Central memory CD4-positive, alpha-beta T cell (primary cell): ENCODE measurements at places on chromosomes 2 and 18.

GRCh38 chr2:38407111-38407682 lies 30.1 kb upstream of the ATL2 start:
- DNase-seq: no peak

DNA sequence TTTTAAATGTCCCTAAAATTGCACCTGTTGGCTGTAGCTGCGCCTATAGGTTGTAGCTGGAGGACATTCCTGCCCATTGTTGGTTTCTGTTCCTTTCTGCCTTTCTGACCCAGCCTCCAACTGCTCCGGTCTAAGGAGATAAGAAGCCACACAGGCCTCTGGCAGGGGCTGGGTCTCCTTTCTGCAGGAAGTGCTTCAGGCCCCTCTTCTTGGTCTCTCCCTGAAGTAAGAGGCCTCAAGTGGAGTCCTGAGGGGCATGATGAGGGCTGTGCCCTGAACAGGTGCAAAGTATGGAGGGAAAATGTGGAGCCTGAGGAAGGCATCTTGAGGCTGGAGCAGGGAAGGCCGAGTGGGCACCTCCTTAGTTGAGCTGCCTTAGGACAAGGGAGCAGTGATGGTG lies 10.4 kb upstream of the SFTPB start:
- no peak for DNase-seq

GRCh38 chr2:216057688-216058193 lies 23.9 kb downstream of the PECR start:
- DNase-seq: peak; percentile 69

DNA sequence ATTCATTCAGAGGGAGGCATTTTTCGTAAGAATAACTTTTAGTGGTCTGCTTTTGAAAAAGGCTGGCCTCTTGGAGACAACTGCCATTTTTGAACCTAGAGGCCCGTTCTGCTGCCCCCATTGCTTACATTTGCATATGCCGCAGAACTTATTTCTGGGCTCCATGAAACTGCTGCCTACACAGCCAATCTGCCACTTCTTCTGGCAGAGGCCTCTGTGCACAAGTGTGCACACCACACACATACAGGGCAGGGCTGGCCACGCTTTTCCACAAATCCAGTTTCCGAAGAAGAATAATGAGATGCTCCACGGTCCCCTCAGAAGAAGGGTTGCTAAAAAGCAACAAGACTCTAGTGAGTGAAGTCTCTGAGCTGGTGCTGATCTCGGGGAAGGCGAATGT lies 56.2 kb downstream of the TMEM200C start:
- no peak for DNase-seq

DNA sequence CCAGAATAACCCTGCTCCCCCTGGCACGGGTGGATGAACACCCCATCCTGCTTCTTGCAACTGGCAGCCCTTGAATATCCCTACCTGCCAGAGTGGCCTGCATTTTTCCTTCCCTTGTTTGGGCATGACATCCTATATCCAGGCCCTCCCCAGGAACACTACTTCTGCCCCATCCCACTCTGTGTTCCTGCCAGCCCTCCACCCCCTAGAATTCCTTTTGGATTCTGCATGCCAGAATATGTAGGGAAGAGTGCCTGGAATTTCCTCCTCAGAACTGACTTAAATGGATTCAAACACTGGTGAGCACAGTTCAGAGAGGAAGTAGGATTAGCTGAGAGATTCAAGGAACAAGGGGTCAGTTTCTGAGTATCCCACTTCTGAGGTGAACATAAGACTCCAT lies 123.5 kb upstream of the PELI1 start:
- no peak for DNase-seq

- no peak for DNase-seq
These were observed 6.2 kb downstream of the SEPTIN2 start for GRCh38 chr2:241321886-241322285.

GRCh38 chr2:29753671-29754444 lies 167.5 kb downstream of the ALK start:
- no peak for DNase-seq

DNA sequence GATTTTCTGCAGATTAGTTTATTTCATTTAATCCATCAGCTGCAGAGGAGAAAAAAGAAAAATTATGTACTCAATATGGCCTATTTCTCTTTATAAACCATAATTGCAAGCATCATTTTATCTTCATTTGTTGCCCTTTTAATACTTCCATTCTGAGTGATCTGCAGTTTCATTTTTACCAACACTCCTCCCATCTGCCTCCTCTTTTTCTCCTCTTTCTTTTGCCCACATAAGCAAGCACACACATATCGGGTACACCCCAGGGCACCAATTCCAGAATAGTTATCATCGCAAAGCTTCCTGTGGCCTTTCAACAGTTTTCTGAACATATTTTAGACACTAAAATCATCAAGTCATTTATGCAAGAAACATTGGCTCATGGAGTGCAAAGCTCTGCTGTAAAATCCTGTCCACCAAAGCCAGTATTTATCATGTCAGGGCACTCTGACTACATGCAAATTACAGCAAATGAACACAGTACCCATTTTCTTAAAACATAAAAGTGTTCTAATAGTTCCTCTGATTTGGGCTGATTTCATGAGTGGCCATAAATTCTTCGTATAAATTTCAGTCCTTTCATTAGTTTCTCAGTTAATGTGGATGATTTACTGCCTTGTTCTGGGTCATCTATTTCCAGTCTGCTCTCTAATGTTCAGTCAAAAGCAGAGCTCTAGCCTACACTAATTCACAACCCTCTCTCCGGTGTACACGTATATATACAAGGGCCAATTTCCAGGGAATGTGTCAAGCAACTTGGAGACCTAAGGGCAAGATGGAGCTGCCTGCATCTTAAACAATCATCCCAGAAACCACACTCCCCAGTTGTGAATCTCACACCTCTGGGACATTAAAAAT lies 281.3 kb downstream of the STK39 start:
- no peak for DNase-seq

DNA sequence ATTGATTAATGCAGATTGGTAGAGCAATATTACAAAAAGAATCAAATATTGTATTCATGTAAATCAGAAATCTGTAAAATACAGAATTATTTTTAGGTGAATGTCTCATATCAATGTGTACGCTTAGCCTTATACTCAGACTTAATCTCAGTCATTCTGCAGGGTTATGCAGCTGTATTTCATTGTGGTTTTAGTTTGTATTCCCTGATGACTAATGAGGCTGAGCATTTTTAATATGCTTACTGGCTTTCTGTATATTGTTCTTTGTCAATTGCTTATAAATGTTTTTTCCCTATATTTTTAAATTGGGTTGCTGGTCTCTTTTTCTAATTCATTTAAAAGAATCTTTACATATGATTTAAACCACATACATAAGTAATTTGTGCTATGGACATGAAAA lies 50.1 kb downstream of the CDH19 start:
- DNase-seq: no peak

DNA sequence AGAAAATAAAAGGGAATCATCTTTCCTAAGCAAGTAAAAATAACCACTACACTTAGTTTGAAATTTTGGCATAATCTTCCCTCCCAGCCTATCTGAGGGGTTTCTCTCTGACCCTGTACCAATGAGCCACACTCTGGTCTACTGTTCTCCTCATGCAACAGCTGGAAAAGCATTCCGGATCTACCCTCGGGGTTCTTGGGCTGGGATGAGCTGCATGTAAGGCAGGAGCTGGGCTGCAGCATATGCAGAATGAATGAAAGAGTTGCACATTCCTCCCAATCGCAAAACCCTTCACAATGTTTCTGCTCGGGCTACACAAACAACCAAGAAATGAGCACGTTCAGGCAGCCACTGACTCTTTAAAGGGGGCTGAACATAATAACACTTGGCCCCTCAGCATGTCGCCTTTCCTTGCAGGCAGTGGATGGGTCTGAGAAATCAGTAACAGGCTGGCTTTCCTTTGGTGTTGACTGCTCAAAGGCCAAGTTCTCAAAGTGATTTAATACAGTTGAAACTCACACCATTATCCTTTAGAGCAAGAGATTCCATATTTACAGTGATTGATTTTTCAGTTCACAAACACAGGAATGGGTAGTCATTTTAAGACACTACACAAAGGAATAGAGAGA lies 180.4 kb upstream of the ZFP36L2 start:
- DNase-seq: no peak

DNA sequence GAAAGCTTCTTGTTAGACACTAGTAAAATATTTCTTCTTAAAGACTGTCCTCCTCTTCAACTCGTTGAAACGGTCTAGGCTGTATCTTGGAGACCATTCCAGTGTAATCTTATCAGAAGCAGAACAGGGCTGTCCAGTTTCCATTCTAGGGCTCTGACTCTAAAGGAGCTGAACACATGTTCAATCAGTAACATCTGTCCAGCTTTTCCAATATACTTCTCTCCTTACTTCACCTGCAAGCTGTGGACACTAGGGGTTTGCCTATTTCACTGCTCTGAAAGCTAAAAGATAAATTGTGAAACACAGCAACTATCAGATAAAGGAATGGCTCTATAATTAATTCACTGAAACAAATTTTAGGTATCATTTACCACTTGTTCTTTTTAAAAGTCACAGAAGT lies 73.8 kb downstream of the ZNF385B start:
- DNase-seq: no peak

GRCh38 chr2:6877402-6878304 lies at the start of gene RSAD2:
RSAD2 (plus strand) TSS chr2:6877777; CDS start chr2:6877801, 24 bp downstream.
- DNase-seq: peak; percentile 57

DNA sequence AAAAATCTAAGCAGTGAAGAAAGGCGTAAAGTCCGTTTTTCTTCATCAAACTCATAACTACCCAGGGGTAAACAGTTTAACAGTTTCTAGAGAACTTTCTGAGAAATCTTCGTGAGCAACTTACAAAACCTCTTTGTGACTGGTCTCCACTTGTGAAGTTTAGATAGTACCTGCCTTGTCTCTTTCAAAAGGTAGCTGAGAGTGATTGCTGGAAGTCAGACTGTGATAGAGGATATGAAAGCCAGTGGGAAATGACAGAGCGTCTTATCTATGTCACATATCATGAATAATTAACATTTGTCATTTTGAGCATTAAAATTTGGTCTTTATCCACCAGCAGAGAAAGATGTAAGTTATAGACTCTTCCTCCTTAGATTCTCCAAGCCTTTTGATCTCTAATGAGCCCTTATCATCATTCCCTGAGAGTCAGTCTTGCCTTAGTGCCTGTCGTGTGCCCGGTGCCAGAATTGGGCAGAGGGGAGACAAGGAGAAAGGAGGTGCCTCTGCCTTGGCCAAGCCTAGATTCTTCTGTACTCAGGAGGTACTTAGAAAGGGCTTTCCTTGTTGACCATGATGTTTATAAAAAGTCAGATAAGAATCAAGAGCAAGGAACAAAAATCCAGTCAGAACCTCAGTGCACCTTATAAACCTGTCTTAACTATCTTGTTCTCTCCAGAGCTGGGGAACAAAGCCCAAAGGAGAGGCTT lies 205.1 kb upstream of the EPAS1 start:
- no peak for DNase-seq

DNA sequence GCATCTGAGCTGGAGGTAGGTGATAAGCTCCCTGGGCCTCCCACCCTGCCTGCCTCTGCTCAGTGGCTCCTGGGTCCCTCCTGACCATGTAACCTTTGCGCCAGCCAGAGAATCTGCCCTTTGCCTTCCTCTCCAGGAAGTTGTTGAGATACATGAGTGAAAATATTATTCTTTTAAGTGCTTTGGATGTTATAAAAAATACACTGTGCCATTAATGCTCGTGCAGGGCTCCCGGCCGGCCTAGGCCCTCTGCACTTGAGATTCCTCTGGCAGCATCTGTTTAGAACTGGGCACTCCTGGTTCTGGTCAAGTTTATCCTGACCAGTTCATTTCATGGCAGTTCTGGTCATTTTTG lies 18.8 kb downstream of the AGAP1 start:
- DNase-seq: no peak

DNA sequence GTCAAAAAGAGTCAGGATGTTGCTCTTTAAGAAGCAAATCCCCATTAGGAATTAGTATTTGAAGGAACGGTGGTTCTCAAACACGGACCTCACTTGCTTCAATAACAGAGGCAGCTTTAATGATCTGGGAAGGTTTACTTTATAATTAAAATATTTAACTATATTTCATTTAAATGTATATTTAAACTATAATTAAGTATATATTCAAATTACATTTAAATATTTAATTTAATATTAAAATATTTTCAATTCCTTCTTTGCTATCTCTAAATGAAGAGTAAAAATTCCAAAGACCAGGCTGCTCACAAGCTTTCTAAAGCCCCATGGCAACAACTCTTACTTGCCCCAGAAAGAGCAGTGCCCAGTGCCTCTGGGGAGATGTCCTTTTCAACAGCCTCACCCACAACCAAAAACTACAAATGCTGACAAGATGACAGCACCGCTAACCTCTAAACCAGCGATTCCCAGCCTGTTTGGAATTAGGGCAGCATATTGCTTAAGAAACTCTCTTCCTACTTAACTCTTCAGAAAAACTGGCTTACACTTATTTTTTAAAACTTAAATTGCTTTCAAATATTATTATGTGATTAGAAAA lies 62.9 kb upstream of the POU3F3 start:
- DNase-seq: no peak

- no peak for DNase-seq
These were observed 26.6 kb upstream of the PAIP2B start for GRCh38 chr2:71253476-71253875.

DNA sequence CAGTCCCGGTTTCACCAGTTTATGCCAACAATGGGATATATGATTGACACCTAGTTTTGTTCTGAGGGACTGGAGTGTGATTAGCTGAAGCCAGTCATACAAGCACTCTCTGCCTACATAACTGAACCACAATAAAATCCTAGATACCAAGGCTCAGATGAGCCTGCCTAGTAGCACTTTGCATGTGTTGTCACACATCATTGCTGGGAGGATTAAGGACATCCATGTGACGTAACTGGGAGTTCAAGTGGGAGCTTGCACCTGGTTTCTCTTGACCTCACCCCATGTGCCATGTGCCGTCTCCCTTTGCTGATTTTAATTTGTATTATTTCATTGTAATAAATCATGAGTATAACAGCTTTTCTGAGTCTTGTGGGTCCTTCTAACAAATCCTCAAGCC lies 90.3 kb downstream of the TMEM163 start:
- DNase-seq: no peak

GRCh38 chr18:48027401-48027963 lies 97.0 kb upstream of the SMAD2 start:
- no peak for DNase-seq

- DNase-seq: no peak
These were observed 90.9 kb downstream of the DOK6 start for GRCh38 chr18:69491576-69491975.

DNA sequence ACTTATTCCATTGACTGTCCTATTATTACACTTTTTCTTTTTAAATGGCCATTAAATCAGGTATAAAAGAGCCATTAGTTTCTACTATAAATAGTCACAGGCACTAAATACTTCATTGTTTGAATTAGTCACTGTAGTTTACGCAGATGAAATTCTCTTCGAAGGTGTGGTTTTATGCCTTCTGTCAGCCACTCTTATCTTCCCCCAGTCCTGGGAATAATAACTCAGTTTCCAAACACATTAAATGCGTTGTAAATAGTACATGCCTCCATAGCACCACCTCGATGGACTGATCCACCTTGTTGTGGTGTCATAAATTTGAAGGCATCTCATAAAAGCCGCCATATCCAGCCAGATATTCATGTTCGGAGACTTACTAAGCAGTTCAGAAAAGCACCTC lies 72.1 kb upstream of the PARD3B start:
- no peak for DNase-seq
